Progenitor cell of endocrine pancreas (in vitro differentiated cells): ENCODE measurements at places on chromosomes 6 and 20.

DNA sequence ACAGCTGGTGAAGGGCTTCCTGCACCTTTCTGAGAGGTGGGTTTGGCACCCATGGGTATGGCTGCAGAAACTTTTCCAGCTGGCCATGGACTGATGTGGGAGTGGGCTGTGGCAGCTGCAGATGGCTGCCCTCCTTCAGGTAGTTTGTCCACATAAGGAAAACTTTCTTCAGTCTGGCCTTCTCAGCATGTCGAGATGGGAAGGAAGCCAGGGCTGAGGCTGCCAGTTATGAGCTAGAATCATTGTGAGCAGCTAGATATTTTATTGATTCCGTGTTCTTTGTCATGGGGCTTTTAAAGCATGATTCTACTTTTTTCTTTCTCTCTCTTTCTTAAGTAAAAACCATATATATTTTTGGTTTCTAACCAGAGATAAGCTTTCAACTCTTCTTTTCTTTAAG is 16.6 kb downstream of the NKX2-4 start:
- peaks cover 23% of the 10 kb centered on the region for H3K36me3 ChIP-seq
- no peak overlapping the region for H3K4me3 ChIP-seq
- DNase-seq = no peak
- peak overlapping the region; percentile 17 for H3K27ac ChIP-seq

GRCh38 chr6:34030831-34031624 is 114.9 kb downstream of the GRM4 start:
- no peak overlapping the region for H3K4me3 ChIP-seq
- no peak overlapping the region for H3K27ac ChIP-seq

DNA sequence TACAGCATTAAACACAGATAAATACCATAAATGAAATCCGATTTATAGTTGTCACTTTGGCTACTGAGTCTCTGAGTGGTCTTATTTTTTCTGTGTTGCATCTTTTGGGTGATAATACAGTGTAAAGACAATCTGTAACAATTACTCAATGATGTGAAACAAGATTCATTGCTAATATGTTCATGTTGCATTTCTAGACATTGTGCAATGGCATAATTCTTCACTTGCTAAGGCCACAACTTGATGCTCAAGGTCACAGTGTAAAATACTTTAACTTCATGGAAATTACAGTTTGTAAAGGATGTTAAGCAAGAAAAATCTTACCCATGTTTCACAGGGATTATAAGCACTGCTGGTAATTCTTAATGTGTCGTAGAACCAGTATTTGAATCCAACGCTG is 74.9 kb upstream of the SMLR1 start:
- DNase-seq = no peak
- no peaks in the 10 kb centered on the region for H3K36me3 ChIP-seq
- peaks cover 5% of the 10 kb centered on the region for H3K4me1 ChIP-seq
- no peak overlapping the region for H3K27ac ChIP-seq

- no peak overlapping the region for H3K27ac ChIP-seq
- H3K4me1 ChIP-seq = no peaks in the 10 kb centered on the region
- no peaks in the 10 kb centered on the region for H3K36me3 ChIP-seq
- H3K27me3 ChIP-seq = peaks cover 6% of the 10 kb centered on the region
- H3K4me3 ChIP-seq = no peak overlapping the region
These were observed 193.1 kb downstream of the NRN1 start for GRCh38 chr6:5813625-5814027.

DNA sequence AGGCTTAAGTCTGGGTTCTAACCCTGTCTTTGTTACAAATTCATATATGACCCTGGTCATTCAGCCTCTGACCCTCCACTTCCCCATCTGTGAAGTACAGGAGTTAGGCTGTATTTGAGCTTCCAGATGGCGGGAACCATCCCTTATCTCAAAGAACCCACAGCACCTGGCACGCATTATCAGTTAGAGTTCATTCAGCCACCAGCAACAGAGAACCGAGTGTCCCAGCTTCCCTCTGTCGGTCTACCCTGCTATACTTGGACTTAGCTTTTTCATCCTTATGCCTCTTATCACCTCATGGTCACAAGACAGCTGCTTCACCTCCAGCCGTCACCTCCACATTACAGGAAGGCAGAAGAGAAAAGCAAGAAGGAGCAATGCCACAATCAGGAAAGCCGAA is 147.8 kb downstream of the EYA2 start:
- no peak overlapping the region for H3K27ac ChIP-seq
- no peaks in the 10 kb centered on the region for H3K36me3 ChIP-seq
- H3K4me3 ChIP-seq = no peak overlapping the region
- H3K4me1 ChIP-seq = no peaks in the 10 kb centered on the region
- DNase-seq = no peak

DNA sequence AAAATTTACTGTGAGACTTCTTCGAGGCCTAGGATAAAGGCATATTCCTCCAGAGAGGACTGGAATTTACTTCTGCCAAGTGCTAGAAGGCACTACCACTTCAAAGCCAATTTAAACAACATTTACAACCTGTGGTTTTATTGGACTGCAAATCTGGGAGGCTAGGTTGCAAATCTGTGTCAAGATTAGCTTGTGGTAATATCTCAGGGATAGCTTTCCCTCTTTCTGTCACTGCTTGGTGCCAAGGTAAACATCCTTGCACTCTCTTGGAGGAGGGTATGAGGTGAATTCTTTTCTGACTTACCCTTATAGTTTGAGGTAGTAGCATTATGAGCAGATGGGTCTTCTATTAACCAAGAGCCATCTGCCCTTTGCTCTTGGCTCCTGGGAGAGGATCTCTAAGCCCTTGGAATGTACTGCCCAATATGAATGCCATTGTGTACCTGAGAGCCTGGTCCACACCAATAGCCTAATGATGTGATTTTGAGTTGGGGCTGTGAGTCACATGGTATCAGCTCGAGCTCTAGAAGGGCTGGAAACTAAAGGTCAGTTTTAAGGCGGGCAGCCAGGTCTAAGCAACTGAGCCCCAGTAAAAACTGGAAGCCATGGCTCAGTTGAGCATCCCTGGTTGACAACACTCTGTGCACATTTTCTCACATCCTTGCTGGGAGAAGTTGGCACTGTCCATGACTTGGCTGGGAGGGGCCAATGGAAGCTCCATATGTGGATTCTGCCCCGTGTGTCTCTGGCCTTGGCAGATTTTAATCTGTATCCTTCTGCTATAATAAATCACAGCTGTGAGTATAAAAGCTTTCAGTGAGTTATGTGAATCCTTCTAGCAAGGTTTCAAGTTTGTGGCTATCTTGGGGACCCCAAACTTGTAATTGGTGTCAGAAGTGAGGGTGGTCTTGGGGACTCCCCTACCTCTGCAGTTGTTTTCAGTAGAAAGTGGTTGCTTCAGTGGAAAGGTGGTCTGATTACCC is 188.1 kb downstream of the UBE3D start:
- H3K36me3 ChIP-seq = no peaks in the 10 kb centered on the region
- H3K4me3 ChIP-seq = no peak overlapping the region
- H3K4me1 ChIP-seq = peaks cover 4% of the 10 kb centered on the region
- H3K27me3 ChIP-seq = peaks cover 2% of the 10 kb centered on the region

DNA sequence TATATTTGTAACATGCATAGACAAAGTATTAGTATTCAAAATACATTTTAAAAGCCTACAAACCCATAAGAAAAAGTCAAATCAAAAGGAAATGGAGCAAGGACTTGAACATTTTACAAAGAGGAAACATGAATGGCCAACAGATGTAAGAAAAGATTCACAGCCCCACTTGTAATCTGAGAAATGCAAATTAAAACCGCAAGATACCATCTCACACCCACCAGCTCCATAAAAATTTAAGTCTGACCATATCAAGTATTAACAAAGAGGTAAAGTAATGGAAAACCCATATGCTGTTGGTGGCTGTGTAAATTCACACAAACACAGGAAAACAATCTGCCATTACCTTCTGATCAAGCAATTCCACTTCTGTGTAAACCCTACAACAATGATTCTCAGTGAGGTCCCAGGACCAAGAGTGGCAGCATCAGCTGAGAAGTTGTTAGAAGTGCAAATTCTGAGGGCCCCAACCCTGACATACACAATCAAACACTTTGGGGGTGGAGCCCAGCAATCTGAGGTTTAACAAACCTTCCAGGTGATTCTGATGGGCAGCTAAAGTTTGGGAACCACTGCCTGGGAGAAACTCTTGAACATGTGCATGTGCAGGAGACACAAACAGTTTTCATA is 30.9 kb downstream of the BCL2L1 start:
- no peaks in the 10 kb centered on the region for H3K27me3 ChIP-seq
- no peak overlapping the region for H3K4me3 ChIP-seq
- H3K36me3 ChIP-seq = peaks cover 30% of the 10 kb centered on the region
- H3K27ac ChIP-seq = peak overlapping the region; percentile 89
- peaks cover 28% of the 10 kb centered on the region for H3K4me1 ChIP-seq

- H3K27me3 ChIP-seq = peaks cover under 1% of the 10 kb centered on the region
- no peak overlapping the region for H3K4me3 ChIP-seq
- H3K27ac ChIP-seq = no peak overlapping the region
- no peak for DNase-seq
- peaks cover 14% of the 10 kb centered on the region for H3K4me1 ChIP-seq
- H3K36me3 ChIP-seq = peaks cover 1% of the 10 kb centered on the region
These were observed 14.4 kb downstream of the GMPR start for GRCh38 chr6:16252686-16253299.

GRCh38 chr20:50286609-50287008 is 96.0 kb downstream of the CEBPB start:
- no peak for DNase-seq
- no peak overlapping the region for H3K27ac ChIP-seq
- no peak overlapping the region for H3K4me3 ChIP-seq
- H3K27me3 ChIP-seq = peaks cover 22% of the 10 kb centered on the region
- no peaks in the 10 kb centered on the region for H3K4me1 ChIP-seq

GRCh38 chr6:142868917-142869316 is 76.1 kb downstream of the HIVEP2 start:
- no peaks in the 10 kb centered on the region for H3K36me3 ChIP-seq
- H3K4me1 ChIP-seq = peaks cover 51% of the 10 kb centered on the region
- peak overlapping the region; percentile 8 for H3K27ac ChIP-seq
- DNase-seq = no peak
- H3K4me3 ChIP-seq = no peak overlapping the region

DNA sequence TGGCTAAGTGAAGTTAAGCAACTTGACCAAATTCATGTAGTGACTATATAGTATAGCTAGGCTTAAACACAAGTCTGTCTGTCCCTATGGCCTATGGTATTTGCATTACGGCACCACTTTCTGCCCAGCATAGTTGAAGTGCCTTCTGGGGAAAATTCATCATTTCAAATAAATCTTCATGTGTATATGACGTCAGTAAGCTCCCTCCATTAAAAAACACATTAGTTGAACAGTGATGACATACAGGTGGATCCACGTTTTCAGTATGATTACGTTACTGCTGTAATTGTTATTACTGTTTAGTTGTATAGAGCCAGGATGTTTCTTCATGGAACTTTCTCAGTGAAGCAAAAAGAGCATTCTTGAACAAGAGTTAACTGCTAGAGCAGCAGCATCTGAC is 96.2 kb downstream of the TENT5A start:
- DNase-seq = no peak
- no peaks in the 10 kb centered on the region for H3K36me3 ChIP-seq
- H3K27ac ChIP-seq = no peak overlapping the region
- H3K4me3 ChIP-seq = no peak overlapping the region

DNA sequence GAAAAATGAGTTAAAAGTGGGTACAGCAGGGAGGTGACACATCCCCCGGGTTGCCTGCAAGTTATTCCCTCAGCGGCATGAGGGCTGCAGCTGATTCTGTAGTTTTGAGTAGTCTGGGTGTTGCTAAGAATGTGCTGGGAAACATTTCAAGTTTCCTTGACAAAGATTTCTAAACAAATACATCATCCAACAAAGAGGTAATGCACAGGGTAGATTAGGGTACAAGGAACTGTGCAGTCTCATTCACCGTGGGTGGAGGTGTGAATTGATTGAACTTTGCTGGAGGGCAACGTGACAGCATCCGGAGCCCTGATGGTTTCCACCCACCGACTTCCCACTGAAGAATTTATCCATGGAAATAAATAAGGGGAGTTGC is 21.8 kb downstream of the CASS4 start:
- H3K36me3 ChIP-seq = no peaks in the 10 kb centered on the region
- no peak for DNase-seq
- H3K27me3 ChIP-seq = peaks cover 10% of the 10 kb centered on the region
- H3K27ac ChIP-seq = no peak overlapping the region

DNA sequence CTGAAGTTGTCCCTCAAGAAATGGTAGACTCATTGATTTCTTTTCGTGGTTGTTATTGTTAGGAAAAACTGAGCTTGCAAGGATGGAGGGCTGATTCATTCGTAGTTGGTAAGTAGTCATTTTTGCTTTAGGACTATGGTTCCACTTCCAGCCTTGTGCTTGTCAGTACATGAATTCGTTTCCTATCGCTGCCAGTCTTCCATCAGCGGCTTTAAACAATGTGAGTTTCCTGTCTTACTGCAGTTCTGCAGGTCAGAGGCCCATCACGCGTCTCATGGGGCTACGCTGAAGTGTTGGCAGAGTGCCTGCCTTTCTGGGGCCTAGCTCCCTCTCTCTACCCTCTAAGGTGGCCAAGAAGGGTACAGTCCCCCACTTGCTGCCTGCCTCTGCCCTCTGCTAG is 11.4 kb upstream of the MDFI start:
- no peak overlapping the region for H3K4me3 ChIP-seq
- H3K27me3 ChIP-seq = peaks cover 30% of the 10 kb centered on the region
- no peak for DNase-seq
- H3K4me1 ChIP-seq = peaks cover 5% of the 10 kb centered on the region
- H3K36me3 ChIP-seq = no peaks in the 10 kb centered on the region

DNA sequence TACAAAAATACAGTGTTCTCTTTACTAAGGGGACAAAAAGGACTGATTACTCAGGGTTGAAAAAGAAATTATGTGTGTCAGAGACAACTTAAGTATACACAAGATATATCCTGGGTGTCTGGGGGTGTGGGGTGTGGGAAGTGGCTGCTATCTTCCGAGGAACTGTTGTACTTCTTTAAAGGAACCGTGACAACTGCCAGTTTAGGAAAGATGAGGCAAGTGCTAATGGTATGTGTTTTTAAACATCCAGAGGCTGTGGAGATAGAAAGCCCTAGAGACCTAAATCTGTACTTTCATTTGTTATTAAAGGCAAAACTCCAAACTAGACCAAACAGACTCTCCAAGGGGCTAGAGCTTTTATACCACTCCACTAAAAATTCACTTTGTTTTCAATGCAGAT is 95.6 kb downstream of the SNAP25 start:
- DNase-seq = no peak
- H3K4me3 ChIP-seq = no peak overlapping the region
- no peaks in the 10 kb centered on the region for H3K36me3 ChIP-seq
- no peak overlapping the region for H3K27ac ChIP-seq
- peaks cover 16% of the 10 kb centered on the region for H3K4me1 ChIP-seq

GRCh38 chr20:39214828-39215227 is 252.7 kb downstream of the DHX35 start:
- H3K4me3 ChIP-seq = no peak overlapping the region
- H3K36me3 ChIP-seq = no peaks in the 10 kb centered on the region
- no peak overlapping the region for H3K27ac ChIP-seq
- peaks cover 30% of the 10 kb centered on the region for H3K27me3 ChIP-seq
- no peak for DNase-seq
- H3K4me1 ChIP-seq = peaks cover 16% of the 10 kb centered on the region
